GM03348 (cell line): ENCODE measurements at places on chromosomes 1 and 21.
A peak's percentile ranks its signal among the peaks of the same experiment; 100 is the strongest.

GRCh38 chr1:160631983-160632625, 14.7 kb downstream of the SLAMF1 start:
- no peak for DNase-seq

GRCh38 chr21:25512095-25513081, 94.9 kb downstream of the MRPL39 start:
- DNase-seq, result no peak

GRCh38 chr21:43866260-43866629, 1.2 kb downstream of the AGPAT3 start:
- peak; percentile 86 for DNase-seq

DNA sequence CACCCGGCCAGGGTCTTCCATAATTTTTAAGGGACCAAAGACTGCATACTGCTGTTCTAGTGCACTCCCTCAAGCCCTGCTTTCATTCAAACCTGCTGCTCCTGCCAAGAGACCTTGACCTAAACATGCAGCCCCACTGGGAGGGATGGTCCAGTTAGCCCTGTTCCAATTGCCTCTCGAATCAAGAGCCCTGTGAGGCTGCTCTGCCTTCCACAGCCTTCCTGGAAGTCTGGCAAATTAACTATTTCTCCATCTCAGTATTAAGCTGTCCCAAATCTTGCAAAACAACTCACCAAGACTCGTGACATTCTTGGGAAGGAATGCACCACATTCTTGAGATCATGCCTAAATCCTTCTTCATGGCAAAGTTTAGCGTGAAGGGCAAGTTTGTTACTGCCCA, 231.3 kb downstream of the C1orf94 start:
- DNase-seq, result peak; percentile 52

- no peak for DNase-seq
Observed at GRCh38 chr1:181919542-181919941, 142.0 kb downstream of the ZNF648 start.
